Cardiac septum (tissue), 1 donor: ENCODE measurements at places on chromosomes 13 and 19. TPM values are rescaled to one million over a fixed set of nuclear protein-coding genes. Genes with fewer than 3 reads are reported as not detected.

LILRA1 gene
- 0.51 TPM for total RNA-seq

ANKLE1 gene
- 0.30 TPM for total RNA-seq

GRCh38 chr19:41501854-41502253 is 58.9 kb downstream of the ERICH4 start:
- DNase-seq, result no peak

CTXN1 gene
- 0.24 TPM for total RNA-seq

GRCh38 chr19:55400281-55401087 is 7.1 kb downstream of the UBE2S start:
- no peak for DNase-seq

DNA sequence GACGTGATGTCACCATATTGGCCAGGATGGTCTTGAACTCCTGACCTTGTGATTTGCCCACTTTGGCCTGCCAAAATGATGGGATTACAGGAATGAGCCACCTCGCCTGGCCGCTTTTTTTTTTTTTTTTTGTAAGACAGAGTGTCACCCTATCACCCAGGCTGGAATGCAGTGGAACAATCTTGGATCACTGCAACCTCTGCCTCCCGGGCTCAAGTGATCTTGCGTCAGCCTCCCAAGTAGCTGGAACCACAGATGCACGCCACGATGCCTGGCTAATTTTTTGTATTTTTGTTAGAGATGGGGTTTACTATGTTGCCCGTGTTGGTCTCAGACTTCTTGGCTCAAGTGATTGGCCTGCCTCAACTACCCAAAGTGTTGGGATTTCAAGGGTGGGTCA is 28.9 kb upstream of the ZNF808 start:
- DNase-seq, result no peak

DNA sequence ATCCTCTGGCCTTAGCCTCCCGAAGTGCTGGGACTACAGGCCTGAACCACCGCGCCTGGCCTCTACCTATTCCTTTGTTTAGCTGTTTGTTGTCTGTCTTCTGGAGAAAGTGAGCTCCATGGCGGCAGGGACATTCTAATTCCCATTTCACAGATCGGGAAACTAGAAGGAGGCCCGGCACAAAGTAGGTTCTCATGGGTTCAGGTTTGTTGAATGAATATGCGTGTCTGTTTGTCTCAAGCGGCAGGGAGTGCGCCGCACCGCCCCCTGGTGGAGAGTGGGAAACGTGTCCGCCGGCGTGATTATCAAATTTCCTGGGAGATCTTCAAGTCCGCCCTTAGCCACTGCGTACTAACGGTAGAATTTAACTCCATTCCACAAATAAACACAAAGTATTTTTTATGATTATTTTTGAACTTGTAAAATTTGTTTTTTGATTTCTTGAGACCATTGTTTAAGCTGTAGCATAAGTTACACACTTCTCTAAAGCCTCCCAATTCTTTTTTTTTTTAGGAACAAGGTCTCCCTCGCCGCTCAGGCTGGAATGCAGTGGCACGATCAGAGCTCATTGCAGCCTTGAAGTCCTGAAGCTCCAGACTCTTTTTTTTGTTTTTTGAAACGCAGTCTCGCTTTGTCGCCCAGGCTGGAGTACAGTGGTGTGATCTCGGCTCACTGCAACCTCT is 8.9 kb upstream of the CCDC9 start:
- DNase-seq, result peak; percentile 92

- peak; percentile 88 for DNase-seq
Measured at GRCh38 chr19:10848230-10848856, at the start of gene C19orf38. Gene C19orf38 (plus strand): TSS chr19:10848415. CDS start chr19:10848509, 94 bp downstream.

GRCh38 chr19:47188507-47189033 is 42.4 kb downstream of the BBC3 start:
- DNase-seq, result no peak

COMP gene
- total RNA-seq, result 31.8 TPM

DOCK6 gene
- 50.5 TPM for total RNA-seq

GRCh38 chr19:45049073-45049736 is 10.4 kb downstream of the CLASRP start:
- no peak for DNase-seq

SERP2 gene
- total RNA-seq, result 7.9 TPM

DNA sequence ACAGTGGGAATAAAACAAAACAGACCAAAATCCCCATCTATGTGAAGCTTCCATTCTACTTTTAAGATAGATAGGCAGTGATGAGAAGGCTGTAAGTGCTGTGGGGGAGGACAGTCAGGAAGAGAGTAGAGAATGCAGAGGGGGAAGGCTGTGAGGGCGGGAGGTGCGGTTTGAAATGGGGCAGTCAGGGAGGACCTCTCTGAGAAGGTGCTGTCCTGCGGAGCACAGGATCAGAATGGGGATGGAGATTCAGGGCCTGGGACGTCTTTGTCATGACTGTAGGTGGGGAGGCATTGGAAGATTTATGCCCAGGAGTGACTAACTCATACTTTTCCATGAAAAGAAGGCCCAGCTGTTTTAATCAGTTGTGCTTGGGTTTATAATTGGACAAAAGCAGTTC is 3.9 kb upstream of the GPR183 start:
- DNase-seq, result no peak

- no peak for DNase-seq
Measured at GRCh38 chr13:97631158-97631557, 197.2 kb downstream of the RAP2A start.

DNA sequence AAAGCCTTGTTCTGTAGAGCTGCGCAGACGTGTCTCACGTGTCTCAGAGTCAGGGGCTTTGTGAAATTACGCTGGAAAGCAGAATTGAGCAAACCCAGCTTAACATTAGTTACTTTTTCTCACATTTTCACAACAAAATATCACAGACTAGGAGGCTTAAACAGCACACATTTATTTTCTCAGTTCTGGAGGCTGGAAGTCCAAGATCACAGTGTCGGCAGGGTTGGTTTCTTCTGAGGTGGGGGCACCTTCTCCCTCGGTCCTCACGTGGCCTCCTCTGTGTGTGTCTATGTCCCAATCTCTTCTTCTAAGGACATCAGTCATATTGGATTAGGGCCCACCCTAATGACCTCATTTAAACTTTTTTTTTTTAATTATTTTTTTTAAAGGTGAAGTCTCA is 4.7 kb upstream of the EIF3G start:
- DNase-seq, result no peak

ZNF345 gene
- total RNA-seq, result 2.7 TPM

DNA sequence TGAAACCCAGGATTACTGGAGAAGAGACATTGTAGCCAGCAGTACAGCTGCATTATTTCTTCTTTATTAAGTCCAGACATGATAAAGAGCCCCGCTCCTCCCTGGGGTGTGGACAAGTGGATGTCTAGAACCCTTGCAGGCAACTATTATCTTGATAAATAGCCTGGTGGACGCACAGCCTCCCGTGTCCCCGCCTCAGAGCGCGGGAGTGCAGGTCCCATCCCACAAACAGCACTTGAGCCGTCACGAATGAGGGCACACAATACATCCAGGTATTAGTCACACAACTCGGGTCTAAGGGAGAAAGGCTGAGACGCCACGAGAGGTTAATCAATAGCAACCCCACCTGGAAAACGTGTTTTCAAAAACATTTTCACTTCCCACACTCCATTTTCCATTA is 213.2 kb upstream of the SOX1 start:
- peak; percentile 36 for DNase-seq

- no peak for DNase-seq
Measured at GRCh38 chr13:93218583-93218982, 8.0 kb upstream of the GPC6 start.

LSM14A gene
- 69.5 TPM for total RNA-seq

TMIGD2 gene
- total RNA-seq, result not detected

DNA sequence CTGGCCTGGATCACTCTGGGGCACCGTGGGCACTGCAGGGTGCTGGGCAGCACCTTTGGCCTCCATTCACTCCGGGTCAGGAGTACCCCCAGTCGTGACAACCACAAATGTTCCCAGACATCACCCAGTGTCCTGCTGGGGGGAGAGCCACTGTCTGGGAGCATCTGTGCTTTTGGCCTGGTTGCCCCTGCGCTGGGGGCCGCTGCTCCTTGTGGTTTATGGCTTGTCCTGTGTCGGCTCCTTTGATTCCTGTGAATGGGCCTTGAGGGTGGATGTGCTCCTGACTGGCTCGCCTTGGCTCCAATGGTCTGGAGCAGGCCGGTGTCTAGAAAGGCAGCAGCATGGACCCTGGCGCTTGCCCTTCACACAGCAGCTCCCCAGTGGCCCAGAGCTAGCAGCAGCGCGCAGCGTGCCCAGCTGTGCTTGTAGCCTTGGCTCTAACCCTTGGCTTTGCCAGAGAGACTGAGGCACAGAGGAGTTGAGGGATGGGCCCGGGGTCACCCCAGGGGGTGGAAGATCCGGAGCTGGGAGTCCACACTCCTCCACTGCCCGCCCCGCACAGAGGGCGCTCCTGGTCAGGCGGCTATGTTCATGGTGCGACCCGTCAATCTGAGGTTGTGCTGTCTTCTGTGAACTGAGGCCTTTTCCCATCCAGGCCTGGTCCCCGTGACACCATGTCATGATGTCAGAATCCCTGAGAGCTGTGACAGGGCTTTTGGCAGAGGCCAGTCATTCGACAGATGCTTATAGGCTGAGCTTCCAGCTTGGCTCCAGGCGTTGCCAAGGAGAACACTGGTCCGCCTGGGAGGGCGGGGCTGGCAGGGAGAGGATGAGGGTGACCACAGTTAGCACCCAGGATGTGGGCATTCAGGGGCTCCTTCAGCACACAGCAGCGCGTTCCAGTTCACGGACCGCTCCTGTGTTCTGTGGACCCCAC is 4.1 kb downstream of the DAZAP1 start:
- peak; percentile 85 for DNase-seq

- DNase-seq, result peak; percentile 70
Measured at GRCh38 chr13:45541806-45542205, 73.7 kb downstream of the ERICH6B start.

GRCh38 chr13:24922387-24922744 is 158.4 kb downstream of the RNF17 start:
- DNase-seq, result no peak

DNA sequence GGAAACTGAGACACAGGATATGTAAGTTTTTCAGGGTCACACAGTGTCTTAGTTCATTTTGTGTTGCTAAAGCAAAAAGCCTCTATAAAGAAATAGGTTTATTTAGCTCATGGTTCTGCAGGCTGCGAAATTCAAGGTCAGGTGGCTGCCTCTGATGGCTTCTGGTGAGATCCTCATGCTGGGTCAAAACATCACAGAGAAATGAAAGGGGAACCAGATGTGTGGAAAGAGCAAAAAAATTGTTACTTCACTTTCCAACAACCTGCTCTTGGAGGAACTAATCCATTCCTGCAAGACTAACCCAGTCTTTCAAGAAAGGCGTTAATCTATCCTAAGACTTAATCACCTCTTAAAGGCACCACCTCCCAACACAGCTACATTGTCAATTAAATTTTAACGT is 64.2 kb upstream of the UBL3 start:
- DNase-seq, result no peak

- no peak for DNase-seq
Measured at GRCh38 chr13:62129000-62129551, 713.4 kb upstream of the PCDH20 start.

KIR2DL3 gene
- total RNA-seq, result not detected

GRCh38 chr19:33804021-33804799 is 7.5 kb downstream of the KCTD15 start:
- DNase-seq, result no peak

DNA sequence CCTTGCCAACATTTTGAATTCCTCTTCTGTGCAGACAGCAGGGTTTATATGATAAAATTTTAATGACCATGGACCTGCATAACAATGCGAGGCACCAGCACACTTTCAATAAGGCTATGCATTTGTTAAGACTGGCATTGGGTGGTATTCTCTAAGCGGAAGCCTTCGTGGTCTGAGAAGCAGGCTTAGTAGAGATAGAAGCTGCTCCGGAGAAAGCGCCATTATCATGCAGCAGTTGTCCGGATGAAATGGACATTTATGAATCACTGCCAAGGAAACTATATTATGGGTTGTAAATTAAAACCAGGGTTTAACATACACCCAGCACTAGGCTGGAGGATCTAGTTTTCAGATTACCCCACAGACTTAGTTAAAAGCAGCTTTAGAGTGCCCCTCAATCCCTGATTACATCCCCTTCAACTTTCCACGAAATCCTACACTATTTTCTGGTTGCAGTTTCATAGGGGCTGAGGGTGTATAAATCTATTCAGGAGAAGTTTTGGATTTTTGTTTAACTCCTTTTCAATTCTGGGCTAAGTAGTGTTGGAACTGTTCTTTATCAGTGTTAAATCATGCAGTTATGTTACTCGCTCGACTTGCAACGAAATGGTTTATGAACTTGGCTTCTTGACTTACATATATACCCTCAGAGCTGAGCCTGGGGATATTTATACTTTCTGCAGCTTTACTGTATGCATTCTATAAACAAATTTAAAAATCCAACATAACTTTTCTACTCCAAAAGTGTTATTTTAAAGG is 193.3 kb downstream of the PCDH9 start:
- DNase-seq, result no peak

DNA sequence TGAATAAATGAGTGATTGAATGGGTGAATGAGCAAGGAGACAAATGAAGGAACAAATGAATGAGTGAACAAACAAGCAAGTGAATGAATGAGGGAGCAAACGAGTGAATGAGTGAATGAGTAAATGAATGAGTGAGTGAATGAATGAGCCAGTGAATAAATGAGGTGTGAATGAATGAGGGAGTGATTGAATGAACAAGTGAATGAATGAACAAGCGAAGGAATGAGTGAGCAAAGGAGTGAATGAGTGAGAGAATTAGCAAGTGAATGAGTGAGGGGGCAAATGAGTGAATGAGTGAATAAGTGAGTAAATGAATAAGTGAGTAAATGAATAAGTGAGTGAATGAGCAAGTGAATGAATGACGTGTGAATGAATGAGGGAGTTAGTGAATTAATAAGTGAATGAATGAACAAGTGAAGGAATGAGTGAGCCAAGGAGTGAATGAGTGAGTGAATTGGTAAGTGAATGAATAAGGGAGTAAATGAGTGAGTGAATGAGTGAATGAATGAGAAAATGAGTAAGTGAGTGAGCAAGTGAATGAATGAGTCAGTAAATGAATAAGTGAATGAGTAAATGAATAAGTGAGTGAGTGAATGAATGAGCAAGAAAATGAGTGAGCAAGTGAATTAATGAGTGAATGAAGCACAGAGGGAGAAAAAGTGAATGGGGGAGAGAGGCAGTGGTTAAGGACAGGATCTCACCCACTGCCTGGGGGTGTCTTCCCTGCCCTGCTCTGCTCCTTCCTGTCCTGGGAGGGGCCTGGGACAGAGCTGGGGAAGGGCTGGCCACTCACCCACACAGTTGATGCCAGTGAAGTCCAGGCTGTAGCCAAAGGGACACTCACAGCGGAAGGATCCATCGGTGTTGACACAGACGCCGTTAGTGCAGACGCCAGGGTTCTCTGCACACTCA is 36.4 kb downstream of the CCL25 start:
- no peak for DNase-seq

- no peak for DNase-seq
Measured at GRCh38 chr19:45162608-45163143, 1.9 kb upstream of the NKPD1 start.

CEACAM3 gene
- 0.97 TPM for total RNA-seq

GRCh38 chr13:98839856-98840769 is 87.6 kb upstream of the SLC15A1 start:
- no peak for DNase-seq

- no peak for DNase-seq
Measured at GRCh38 chr19:31168106-31168625, 181.1 kb downstream of the TSHZ3 start.

GRCh38 chr19:44722131-44723121 is 23.5 kb downstream of the CEACAM16 start:
- DNase-seq, result no peak

FFAR2 gene
- total RNA-seq, result 0.97 TPM

GRCh38 chr19:3844596-3844995 is 24.2 kb downstream of the ZFR2 start:
- no peak for DNase-seq

- no peak for DNase-seq
Measured at GRCh38 chr13:27174766-27175455, 3.3 kb upstream of the USP12 start.
